ENCODE measurements at places on chromosomes 7 and 10.
A peak's percentile ranks its signal among the peaks of the same experiment; 100 is the strongest.

- no peaks in the 10 kb centered on the region for H3K4me1 ChIP-seq
- DNase-seq = no peak
- H3K4me3 ChIP-seq = no peak overlapping the region
Observed at GRCh38 chr10:13767676-13768178, 181.0 kb downstream of the PRPF18 start.

DNA sequence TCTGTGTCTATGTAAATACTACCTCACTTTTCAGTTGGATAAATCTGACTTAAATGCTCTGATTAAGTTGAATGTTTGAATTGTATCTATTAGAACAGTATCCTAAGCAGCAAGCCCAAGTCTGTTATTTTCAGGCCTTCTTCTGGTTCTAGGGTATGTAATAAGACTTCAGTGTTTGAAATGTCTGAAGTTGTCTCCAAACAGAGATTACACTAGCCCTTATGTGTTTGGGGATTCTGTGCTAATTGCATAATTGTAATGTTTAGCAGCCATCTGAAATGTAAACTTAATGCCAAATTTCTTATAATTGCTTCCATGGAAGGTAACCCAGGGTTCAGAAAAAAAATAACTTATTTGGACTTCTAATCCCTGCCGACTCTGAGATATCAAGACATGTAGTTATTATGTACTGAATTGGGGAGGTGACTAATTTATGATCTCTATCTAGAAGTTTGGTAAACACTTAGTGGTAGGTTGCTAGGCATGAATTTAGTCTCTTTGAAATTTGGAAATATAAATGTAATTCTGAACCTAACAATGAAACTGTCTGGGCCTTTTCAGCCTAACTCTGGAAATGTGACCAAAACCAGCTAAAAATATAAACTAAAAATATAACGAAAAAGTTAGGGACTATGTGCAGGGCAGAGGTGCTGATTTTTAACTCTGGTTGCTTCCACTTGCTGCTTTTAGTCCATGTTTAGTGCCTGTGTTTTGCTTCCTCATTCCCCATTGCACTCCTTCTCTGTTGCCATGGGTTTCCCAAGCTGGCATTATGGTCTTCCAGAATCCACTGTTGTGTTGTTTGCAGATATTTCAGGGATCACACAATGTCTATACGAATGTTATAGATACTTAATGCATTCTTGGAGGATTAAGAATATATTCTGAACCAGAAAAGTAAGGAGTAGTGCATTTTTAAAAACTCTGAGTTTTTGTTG, 54.8 kb downstream of the MCU start:
- no peak overlapping the region for H3K4me3 ChIP-seq
- no peaks in the 10 kb centered on the region for H3K27me3 ChIP-seq
- DNase-seq = no peak
- H3K4me1 ChIP-seq = peaks cover 13% of the 10 kb centered on the region

DNA sequence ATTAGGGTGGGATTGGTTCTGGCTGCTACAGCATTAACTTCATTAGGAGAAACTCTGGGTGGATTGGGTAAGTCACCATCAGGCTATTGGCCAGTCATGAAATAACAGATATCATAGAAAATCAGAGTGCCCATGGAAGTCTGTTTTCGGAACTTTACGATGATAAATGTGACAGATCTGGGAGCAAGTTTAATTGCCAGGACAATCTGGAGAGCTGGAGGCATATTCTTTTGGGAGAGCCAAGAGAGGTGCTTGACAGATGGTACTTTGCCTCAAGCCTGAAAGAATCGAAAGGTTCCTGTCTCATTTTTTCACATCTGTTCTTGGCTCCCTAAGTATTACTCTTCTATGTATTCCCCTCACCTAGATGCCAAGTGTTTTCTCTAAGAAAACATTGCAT, 369.9 kb downstream of the CNTNAP2 start:
- no peak overlapping the region for H3K4me3 ChIP-seq
- H3K4me1 ChIP-seq = no peaks in the 10 kb centered on the region
- H3K27ac ChIP-seq = no peak overlapping the region
- DNase-seq = no peak

DNA sequence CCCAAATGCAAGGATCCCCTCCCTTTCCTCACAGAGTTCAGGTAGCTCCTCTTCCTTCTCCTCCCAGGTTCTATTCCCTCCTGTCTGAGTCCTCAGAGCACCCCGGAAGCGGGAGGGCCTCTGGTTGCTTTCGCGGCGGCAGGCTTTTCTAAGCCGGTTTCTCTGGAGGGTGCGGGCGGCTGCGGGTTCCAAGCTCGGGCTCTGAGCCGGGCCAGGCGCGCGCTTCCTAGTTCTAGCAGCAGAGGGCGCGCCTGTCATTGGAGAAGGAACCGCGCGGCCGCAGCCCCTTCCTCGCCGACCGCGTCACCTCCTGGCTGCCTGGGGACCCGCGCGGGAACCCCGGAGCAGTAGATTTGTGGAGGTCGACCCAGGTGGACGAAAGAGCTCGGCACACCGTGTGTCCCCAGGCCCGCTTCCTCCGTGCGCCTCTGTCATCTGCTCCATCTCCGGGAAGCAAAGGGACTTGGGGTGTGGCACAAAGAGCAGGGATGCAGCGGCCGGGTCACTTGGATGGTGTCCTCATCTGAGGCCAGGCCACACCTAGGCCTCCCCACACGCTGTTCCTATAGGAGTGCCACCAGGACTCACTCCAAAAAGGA, 389.0 kb upstream of the PODXL start:
- H3K27ac ChIP-seq = no peak overlapping the region
- H3K36me3 ChIP-seq = no peaks in the 10 kb centered on the region
- DNase-seq = peak; percentile 52
- peaks cover 8% of the 10 kb centered on the region for H3K4me1 ChIP-seq
- peak overlapping the region; percentile 50 for H3K4me3 ChIP-seq

GRCh38 chr10:124162136-124162535, 68.7 kb upstream of the CHST15 start:
- no peak overlapping the region for H3K4me3 ChIP-seq
- peaks cover 6% of the 10 kb centered on the region for H3K4me1 ChIP-seq
- DNase-seq = no peak
- H3K27me3 ChIP-seq = no peaks in the 10 kb centered on the region

GRCh38 chr7:109476409-109476808, 906.7 kb downstream of the DNAJB9 start:
- no peaks in the 10 kb centered on the region for H3K36me3 ChIP-seq
- no peaks in the 10 kb centered on the region for H3K4me1 ChIP-seq
- no peak overlapping the region for H3K4me3 ChIP-seq
- H3K27me3 ChIP-seq = no peaks in the 10 kb centered on the region
- no peak for DNase-seq
- H3K27ac ChIP-seq = no peak overlapping the region

- no peak overlapping the region for H3K27ac ChIP-seq
- no peak for DNase-seq
- H3K27me3 ChIP-seq = no peaks in the 10 kb centered on the region
Observed at GRCh38 chr7:105213611-105214010, 175.1 kb downstream of the SRPK2 start.

- peaks cover 22% of the 10 kb centered on the region for H3K4me1 ChIP-seq
- DNase-seq = no peak
- H3K36me3 ChIP-seq = peaks cover 9% of the 10 kb centered on the region
- no peak overlapping the region for H3K27ac ChIP-seq
- no peaks in the 10 kb centered on the region for H3K27me3 ChIP-seq
Observed at GRCh38 chr7:105173586-105173985, 159.6 kb downstream of the KMT2E start.

All from psoas muscle (tissue), 8 donors.